Right ventricle myocardium inferior (tissue), 1 donor: ENCODE measurements at places on chromosomes 1 and 21. TPM values are rescaled to one million over a fixed set of nuclear protein-coding genes. Genes with fewer than 3 reads are reported as not detected.

DNA sequence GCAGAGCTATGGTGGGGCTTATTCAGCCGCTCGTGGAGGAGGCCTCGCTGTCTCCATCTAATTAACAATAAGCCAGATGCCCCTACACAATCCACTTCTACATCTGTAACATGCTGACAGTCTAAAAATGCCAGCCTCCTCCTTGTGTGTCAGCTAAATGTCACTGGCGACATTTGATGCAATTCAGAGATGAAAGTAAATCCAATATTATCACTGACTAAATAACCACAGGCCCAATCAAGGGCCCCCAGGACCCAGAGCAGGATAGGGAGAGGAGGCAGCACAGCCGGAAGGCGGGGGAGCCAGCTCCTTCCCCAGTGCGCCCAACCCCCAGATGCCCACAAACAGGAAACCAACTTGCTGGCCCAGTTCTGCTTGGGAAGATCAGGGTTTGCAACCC lies 76.6 kb downstream of the DMRTA2 start:
- no peak for DNase-seq

DNA sequence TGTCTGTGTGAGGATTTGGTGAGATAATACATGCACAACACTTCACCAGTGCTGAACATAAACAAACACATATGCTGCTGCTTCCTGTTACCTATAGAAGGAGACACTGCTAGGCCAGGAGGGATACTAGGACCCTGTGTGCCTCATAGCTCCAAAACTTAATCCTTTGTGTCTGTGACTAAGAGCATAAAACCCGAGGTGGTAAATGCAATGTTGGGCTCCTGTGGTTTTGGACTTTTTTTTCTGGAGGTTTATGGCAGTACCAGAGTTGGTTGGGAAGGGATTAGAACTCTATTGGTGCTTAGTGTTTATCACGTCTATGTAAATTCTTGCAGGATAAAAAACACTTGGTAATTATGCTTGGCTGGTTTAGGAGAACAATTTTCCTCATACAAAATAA lies 122.9 kb downstream of the NUF2 start:
- no peak for DNase-seq

DNA sequence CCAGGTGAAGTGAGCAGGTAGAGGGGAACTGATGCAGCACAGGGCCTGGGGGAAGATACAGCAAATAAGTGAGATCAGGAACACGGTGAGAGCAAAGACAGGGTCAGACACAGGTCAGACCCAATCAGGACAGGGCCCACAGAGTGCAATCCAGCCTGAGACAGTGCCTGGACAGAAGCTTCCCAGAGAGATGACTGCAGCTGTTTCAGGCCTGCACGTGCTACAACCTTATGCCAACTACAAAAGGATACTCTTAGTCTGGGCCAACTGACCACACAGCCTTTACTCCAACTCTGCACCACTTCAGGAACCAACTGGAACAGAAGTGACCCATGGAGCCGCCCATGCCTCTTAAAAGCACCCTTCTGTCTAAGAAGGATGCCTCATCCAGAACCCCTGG lies 228.0 kb downstream of the TOMM20 start:
- no peak for DNase-seq

Gene SLC19A2
- total RNA-seq: 16.5 TPM

Gene KRTAP7-1
- total RNA-seq: not detected

- no peak for DNase-seq
Measured at GRCh38 chr1:12456979-12457378, 161.0 kb downstream of the DHRS3 start.

DNA sequence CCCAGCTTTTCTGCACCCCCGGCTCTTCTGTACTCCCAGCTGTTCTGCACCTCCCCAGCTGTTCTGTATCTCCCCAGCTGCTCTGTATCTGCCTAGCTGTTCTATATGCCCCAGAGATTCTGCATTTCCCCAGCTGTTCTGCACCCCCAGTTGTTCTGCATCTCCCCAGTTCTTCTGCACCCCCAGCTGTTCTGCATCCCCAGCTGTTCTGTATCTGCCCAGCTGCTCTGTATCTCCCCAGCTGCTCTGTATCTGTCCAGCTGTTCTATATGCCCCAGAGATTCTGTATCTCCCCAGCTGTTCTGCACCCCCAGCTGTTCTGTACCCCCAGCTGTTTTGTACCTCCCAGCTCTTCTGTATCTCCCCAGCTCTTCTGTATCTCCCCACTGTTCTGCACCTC lies 41.1 kb downstream of the UMODL1 start:
- no peak for DNase-seq

GRCh38 chr1:56357927-56358690 lies 221.3 kb downstream of the PLPP3 start:
- DNase-seq: no peak

DNA sequence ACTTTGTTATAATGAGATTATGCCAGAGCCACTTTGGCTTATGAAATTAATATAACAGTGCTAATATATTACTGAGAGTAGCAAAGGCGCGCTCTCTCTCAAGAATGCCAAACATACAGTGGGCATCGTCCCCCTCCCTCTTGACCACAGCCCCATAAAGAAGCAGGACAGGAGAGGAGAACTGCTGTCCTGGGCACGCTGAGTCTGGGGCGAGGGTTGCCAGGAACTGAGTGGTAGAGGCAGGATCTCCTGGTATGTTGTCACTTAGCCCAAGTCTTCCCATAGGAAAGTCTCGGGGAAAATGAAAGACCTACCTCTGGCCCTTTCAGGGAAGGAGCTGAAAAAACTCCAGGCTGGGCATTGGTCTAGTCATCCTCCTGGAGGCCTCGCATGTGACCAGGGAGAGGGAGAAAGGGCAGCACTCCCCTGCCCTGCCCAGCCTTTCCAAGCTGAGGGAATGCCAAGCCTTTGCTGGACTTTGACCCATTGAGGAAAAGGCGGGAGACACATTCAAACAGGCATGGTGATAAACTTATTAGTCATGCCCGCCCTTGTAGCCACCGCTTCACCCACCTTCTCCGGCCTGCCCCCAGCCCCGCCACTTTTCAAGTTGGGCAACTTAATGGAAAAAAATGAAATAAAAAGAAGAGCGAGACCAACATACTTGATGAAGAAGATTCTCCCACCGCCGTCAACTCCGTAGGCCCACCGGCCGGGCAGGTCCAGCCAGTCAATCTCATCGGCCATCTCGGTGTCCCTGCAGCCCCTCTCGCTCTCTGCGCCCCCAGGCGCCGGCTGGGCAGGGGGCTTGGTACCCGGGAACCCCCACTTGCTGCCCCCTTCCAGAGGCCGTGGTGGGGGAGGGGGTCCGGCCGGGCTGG lies 17.4 kb upstream of the PLEKHA6 start:
- DNase-seq: no peak

Gene DMRTA2
- not detected for total RNA-seq

Gene RNU1-4
- total RNA-seq: 4,572 TPM

GRCh38 chr1:116853680-116854402 lies 55.9 kb upstream of the PTGFRN start:
- DNase-seq: no peak

DNA sequence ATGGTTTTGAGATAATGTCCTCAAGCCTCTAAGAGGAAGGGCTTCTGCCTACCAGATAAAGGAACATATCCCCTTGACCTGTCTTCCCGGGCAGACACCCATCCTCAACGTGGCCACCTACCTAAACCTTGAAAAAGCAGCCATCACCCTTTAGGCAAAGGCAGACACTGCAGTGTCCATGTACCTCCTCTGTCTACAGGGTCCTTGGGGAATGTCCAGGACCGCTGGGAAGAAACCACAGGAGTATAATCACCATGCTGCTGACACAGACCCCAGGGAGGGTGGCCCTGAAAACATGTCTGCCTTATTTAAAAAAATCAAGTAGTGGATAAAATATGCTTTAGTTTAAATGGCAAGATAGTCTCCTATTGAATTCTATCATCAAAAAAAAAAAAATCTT lies 16.6 kb downstream of the BCAR3 start:
- no peak for DNase-seq

Gene CFAP141
- total RNA-seq: not detected

Gene CCDC181
- 0.65 TPM for total RNA-seq

Gene LIPI
- not detected for total RNA-seq

Gene GIPC2
- 2.5 TPM for total RNA-seq

DNA sequence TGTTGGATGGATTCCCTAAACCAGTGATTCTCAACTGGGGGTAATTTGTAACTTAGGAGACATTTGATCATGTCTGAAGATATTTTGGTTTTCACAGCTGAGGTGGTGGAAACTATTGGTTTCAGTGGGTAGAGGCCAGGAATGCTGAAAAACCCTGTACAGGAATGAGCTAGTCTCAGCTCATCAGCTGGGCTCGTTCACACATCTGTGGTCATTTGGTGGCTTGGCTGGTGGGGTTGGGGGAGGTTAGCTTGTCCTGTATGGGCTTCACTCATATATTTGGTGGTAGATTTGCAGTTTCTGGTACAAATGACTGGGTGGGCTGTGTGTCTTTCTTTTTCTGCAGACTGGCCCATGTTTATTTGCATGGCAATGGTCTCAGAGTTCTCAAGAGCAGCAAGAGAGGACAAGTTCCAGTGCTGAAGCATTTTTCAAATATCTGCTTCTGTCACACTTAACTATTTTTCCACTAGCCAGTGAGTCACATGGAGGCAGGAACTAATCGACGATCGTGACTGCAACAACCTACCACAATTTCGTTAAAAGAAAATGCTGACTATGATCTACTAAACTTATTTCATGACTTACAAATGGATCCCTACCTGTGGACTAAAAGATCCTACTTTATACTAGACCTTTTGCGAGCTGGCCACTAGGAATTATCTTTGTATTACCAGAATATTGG lies 321.7 kb upstream of the PLXNA2 start:
- DNase-seq: no peak

Gene KRTAP11-1
- not detected for total RNA-seq

GRCh38 chr1:35287807-35288640 lies 19.5 kb downstream of the ZMYM4 start:
- DNase-seq: no peak

DNA sequence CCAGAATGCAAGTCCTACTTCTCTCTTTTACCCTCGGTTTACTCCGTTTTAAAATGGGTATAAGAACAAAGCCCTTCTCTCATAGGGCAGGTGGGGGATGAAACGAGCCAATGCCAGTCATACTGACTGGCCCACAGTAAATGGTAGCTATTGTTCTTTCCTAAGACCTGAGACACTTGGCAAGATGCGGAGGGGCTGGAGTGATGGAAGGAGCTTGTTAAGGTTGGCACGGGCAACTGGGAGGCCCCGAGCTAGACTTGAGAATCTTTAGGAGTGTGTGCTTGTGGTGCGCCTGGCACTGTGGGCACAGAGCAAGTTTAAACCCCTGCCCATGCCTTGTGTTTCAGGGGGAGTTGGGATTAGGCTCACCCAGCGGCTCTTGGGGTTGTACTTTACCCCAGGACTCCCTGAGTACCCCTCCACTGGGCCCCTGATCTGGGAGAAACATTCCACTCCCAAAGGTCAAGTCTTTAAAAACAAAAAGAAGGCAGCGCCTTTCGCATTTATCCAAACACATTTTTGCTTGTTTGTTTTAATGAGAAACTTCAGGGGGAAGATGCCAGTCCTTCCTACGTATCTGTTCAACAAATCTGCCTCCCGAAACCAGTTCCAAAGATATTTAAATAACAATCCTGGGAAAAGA lies 240.6 kb upstream of the TMEM51 start:
- DNase-seq: no peak

DNA sequence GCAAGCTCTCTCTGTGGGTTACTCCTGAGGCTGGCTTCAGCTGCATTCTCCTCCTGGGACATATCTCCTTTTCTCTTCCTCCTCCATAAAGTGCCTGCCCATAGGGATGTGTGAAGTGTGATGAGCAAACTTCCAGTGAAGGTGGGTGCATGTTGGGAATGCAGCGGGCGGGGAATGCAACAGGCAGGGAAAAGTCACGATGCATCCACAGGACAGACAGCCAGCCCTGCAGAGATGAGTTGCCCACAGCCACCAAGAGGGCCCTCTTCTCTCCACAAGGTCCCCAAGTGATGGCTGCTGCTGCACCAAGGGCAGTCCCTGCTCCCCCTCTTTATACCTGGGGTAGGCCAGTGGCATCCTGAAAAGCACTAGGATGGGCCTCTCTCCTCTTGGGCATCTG lies 33.6 kb upstream of the RNF187 start:
- no peak for DNase-seq

GRCh38 chr1:31033598-31033997 lies 31.9 kb downstream of the PUM1 start:
- no peak for DNase-seq

DNA sequence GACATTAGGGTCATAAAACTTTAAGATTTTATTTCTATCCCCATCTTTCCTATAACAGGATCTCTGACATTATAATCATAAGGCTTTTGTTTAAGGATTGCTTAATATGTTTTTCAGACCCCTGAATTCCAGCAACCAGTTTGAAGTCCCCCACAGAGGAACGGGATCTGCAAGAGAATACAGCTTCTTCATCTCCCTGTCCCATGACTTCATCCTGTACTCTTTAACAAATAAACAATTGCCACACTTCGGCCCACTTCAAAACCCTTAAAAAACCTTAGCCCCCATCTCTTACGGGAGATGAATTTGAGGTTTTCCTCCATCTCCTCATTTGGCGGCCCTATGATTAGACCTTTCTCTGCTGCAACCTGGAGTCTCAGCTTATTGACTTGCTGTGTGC lies 35.8 kb downstream of the TESK2 start:
- no peak for DNase-seq

Gene ALG14
- total RNA-seq: 2.0 TPM

Gene SRM
- total RNA-seq: 54.0 TPM

- no peak for DNase-seq
Measured at GRCh38 chr1:156726549-156727226, 1.6 kb upstream of the METTL25B start.
